ENCODE measurements at places on chromosomes 3 and 15. TPM values are rescaled to one million over a fixed set of nuclear protein-coding genes. Genes with fewer than 3 reads are reported as not detected.

The SYNM gene
- 5.5 TPM for total RNA-seq

The DUOXA2 gene
- total RNA-seq = not detected

The RTP1 gene
- not detected for total RNA-seq

The SLC22A13 gene
- 1.2 TPM for total RNA-seq

The CCR8 gene
- total RNA-seq = not detected

The EXD1 gene
- total RNA-seq = not detected

The P2RY12 gene
- total RNA-seq = not detected

The BOC gene
- total RNA-seq = 17.9 TPM

The ACP3 gene
- not detected for total RNA-seq

The CCDC39 gene
- total RNA-seq = not detected

The CISH gene
- 1.7 TPM for total RNA-seq

The PPM1L gene
- total RNA-seq = 8.8 TPM

The SNRPA1 gene
- 39.9 TPM for total RNA-seq

- DNase-seq = no peak
Measured at GRCh38 chr15:81049835-81050234, 49.1 kb downstream of the TLNRD1 start.

DNA sequence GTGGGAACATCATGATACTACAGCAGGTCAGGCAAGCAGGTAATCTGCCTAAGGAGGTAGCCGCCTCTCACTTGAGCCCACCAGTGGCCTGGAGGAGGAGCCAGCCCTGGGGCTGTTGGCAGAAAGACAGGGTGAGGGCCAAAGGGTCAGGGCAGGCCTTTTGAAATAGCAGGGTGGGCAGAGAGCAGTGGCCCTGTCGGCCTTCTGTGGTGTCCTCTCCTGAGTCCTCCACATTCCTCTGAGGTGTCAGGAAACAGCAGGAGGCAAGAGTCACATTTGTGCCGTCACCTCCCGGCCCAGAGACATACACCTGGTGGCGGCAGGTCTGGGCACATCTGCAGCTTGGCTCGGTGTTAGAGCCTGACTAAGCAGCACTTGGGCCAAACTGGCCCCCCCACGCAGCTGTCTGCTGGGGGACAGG is 3.9 kb upstream of the BNC1 start:
- DNase-seq = no peak

DNA sequence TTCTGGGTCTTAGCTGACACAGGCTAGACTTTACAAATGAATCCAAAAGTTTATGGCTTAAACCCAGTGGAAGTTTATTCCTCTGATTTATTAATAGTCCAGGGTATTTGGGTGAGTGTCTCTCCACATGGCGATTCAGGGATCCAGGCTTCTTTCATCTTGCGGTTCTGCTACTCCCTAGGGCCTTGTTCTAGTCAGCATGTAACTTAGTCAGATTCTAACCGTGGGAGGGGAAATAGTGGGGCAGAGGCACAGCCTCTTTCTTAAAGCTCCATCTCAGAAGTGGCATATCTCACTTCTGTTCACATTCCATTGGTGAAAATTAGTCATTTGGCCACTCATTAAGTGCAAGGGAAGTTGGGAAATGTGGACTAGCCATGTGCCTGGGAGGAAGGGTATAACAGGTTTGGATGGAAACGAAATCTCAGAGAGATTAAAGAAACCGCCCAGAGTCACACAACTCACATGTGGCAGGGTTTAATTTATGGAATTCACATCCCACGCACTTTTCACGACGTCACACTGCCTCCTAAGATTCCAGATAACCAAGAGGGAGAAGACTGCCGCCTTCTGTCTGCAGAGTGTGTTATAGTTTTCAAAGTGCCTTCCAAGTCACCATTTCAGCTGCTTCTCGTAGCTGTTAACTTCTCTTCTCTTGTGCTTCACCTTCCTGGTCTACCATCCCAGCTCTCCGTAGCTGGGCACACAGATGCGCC is 11.4 kb upstream of the RASGRF1 start:
- peak; percentile 40 for DNase-seq

DNA sequence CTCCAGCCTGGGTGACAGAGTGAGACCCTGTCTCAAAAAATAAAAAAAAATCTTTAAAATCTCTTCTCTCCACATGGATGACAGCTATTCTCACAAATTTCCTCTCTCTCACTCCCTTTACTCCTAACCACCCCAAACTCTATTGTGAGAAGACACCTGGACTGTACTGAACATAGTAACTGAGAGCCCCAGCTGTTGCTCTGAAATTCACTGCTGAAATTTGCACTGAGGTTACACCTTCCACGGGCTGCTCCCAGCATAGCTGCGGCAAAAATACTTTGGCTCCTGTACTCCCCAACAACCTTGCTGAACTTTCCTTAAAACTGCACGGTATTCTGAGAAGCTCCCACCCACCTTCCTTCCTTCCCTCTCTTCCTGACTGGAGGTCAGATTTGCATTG is 4.4 kb upstream of the PCCB start:
- no peak for DNase-seq

DNA sequence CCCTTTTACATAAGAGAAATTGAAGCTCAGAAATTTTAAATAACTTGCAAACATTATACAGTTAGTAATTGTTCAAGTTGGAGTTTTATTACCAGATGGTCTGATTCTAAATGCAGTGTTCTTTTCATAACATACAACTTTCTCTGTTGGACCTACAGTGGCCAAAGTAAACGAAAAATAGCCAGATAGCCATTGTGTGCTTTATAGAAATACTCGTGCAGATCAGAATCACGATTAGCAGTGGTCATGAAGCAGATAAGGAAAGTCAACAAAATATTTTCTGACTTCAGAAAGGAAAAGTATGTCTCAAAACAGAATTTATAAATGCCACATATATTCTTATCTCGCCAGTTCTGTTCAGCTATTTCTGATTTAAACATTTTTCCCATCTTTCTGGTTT is 436.9 kb downstream of the CNTN6 start:
- DNase-seq = no peak

DNA sequence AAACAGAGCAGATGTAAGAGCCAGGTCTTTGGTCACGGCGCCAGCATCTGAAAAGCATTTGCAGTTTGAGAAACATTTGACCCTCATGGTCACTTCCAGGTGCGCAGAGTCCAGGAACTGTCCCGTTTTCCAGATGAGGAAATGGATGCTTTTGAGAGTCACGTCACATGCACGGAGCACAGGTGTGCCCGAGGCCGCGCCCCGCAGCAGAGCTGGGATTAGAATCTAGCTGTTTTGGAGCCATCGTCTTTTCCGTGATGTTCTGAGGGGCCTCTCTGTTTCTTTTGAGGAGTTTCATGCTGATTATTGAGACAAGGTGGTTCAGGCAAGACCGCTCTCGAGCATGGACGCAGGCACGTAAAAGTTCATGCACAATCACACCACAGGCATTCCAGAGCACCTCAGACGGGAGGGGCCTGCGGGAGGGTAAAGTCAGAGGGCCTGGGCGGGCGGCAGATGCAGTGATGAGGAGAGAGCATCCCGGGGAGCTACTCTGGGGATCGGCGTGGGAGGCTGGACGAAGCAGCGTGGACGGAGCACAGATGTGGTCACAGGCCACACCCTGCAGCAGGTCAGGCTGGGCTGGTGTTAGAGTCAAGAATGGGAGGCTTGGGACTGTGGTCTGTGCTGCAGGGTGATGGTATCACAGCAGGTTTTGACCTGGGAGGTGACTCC is 139.2 kb upstream of the MEF2A start:
- no peak for DNase-seq

- DNase-seq = no peak
Measured at GRCh38 chr3:41234823-41235721, 35.8 kb downstream of the CTNNB1 start.

- no peak for DNase-seq
Measured at GRCh38 chr3:184949251-184949965, 137.4 kb downstream of the VPS8 start.

GRCh38 chr3:184642631-184643285 is 69.1 kb downstream of the MAGEF1 start:
- no peak for DNase-seq

GRCh38 chr3:124276133-124276532 is 284.2 kb upstream of the ROPN1 start:
- no peak for DNase-seq

- no peak for DNase-seq
Measured at GRCh38 chr3:168071591-168072322, 24.0 kb downstream of the GOLIM4 start.

DNA sequence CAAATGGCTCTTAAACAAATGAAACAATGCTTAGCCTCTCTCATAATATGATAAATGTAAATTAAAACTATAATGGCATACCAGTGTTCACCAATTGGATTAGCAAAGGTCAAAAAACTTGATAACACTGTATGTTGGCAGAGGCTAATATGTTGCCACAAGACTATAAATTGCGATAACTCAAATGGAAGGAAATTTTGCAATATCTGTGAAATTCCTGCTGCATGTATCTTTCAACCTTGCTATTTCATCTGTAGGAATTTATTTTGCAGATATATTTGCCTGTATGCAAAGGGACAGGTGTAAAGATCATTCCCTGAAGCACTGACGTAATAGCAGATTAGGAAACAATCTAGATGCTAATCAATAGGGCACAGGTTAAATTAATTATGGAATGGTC is 191.4 kb upstream of the EIF1B start:
- no peak for DNase-seq

GRCh38 chr15:51088585-51088984 is 6.1 kb downstream of the TNFAIP8L3 start:
- no peak for DNase-seq

- DNase-seq = no peak
Measured at GRCh38 chr3:133910422-133910821, 14.7 kb upstream of the RAB6B start.

- DNase-seq = no peak
Measured at GRCh38 chr15:66188464-66188863, 65.1 kb downstream of the MEGF11 start.

GRCh38 chr3:150545419-150546225 is 674 bp downstream of the SERP1 start:
- peak; percentile 85 for DNase-seq

- no peak for DNase-seq
Measured at GRCh38 chr3:40997711-40998519, 201.4 kb upstream of the CTNNB1 start.

DNA sequence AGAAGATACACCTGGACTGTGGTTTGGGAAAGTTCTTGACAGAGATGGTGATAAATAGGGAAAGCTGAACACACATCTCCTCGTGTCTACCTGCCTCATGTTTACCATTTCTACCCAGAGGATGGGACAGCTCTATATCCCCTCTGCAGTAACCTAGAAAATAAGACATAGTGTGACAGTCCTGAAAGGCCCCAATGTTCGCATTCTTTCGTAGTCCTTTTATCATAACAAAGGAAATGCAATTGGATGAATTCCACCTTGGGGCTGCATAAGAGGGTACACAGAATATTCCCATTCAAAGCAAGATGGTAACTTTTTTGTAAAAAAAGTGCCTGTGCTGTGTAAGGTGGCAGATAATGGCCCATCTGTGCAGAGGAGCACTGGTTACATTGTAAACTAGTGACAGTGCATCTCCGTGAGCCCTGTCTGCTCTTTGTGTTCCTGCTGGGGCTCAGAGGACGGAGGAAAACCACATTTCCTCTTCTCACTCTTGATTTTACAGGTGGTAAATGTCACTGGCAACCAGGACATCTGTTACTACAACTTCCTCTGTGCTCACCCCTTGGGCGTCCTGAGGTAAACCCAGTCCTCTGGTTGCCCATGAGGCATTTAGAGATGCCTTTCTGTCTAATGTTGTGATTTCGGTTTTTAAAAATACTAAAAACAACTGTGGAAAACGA is 74.3 kb downstream of the SIDT1 start:
- no peak for DNase-seq

DNA sequence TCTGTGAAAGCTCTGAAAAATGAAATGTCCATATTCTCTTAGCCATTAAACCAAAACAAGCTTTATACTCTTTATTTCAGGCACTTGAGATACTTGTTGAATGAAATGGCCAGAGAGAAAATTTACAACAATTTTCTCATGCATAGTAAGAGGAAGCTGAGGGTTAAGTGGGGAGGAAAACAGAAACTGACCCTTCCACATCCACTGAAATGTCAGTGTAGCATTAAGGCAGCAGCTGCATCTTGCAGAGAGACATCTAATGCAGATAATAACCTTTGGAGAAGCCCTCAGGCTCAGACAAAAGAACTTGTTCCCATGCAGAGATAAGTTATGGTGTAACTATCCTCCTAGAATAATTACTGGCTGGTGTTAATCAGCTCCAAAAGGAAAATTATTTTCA is 34.0 kb downstream of the ZDHHC23 start:
- DNase-seq = no peak

DNA sequence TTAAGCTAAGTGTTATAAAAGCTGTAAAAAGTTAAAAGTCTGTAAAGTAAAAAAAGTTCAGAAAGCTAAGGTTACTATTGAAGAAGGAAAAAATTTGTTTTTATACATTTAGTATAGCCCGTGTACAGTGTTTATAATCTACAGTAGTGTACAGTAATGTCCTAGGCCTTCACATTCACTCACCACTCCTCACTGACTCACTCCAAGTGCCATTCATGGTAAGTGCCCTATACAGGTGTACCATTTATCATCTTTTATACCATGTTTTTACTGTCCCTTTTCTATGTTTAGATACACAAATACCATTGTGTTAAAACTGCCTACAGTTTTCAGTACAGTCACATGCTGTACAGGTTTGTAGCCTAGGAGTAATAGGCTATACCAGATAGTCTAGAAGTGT is 8.8 kb downstream of the CCDC71 start:
- DNase-seq = no peak
